ENCODE measurements at places on chromosomes 2 and 18. TPM values are rescaled to one million over a fixed set of nuclear protein-coding genes. Genes with fewer than 3 reads are reported as not detected.

DNA sequence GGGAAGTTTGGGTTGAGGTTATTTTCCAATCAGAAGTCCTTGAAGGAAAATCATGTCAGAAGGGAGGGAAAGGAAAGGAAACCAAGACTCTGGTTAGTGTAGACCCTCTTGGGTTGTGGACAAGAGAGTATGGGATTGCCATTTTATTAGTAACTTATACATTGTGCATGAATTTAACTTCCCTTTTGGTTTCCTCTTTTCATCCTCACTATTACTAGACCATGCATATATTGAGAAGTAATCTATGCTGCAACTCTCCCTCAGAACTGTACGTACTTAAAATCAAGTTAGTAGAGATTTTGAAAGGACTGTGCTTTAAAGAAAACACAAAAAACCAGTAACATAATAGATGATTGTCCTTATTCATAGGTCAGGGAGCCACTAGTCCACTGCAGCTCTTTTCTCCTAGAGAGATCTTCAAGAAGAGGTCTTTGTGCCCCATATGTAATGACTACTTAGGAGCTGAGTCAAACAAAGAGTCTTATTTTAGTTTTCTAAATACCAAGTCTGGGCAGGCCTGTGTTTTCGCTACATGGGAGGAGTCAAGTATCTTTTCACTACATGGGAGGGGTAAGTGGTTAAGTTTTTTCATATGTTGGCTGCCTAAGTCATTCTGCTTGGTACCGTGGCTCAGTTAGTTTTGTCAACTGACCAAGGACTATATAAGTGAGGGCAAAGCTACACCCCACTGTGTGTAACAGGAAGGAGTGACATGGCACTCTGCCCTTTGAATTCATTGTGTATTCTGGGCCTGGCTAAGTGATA lies 25.2 kb upstream of the FAM117B start:
- no peak overlapping the region for H3K27ac ChIP-seq
- no peaks in the 10 kb centered on the region for H3K36me3 ChIP-seq
- H3K4me1 ChIP-seq: no peaks in the 10 kb centered on the region
- H3K27me3 ChIP-seq: peaks cover 5% of the 10 kb centered on the region
- no peak for DNase-seq

DNA sequence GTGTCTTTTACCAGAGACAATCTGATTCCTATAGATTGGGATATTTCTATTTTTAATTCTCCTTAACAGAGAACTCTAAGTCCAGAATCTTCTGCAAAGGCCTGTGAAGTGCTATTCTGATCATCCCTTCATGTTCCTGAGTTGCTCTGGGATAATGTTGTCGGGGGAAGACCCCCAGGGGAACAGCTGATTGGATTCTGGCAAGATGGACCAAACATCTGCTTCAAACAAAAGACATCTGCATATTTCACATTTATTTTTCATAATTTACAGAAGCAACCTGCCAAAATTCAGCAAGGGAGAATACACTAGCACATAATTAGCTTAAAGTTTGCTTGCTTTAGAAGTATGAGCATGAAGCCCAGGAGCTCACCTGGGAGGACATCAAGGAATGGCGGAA lies 116.0 kb upstream of the ETAA1 start:
- no peaks in the 10 kb centered on the region for H3K4me1 ChIP-seq
- no peaks in the 10 kb centered on the region for H3K36me3 ChIP-seq
- H3K27ac ChIP-seq: no peak overlapping the region
- no peak for DNase-seq
- no peaks in the 10 kb centered on the region for H3K27me3 ChIP-seq

DNA sequence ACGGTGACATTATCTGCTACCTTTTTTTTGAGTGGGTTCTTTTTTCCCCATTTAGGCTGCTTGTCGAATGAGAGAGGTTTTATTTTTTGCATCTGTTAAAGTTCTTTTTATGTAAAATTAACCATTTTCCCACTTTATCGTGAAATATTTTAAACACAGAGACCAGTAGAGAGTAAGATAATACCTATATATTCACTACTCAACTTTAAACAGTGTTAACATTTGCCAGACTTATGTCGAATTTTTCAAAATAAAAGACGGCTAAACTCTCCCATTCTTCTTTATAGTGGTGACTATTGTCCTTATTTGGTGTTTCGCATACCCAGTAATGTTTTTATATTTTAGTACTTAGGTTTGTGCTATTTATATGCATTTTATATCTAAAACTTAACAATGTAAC lies 743 bp upstream of the PUS10 start:
- DNase-seq: no peak
- no peaks in the 10 kb centered on the region for H3K27me3 ChIP-seq
- H3K27ac ChIP-seq: peak overlapping the region; percentile 94
- H3K4me3 ChIP-seq: peak overlapping the region; percentile 94
- peaks cover 22% of the 10 kb centered on the region for H3K4me1 ChIP-seq
- H3K36me3 ChIP-seq: peaks cover 8% of the 10 kb centered on the region

GRCh38 chr2:11995456-11995855 lies 249.0 kb downstream of the LPIN1 start:
- DNase-seq: no peak
- H3K4me3 ChIP-seq: no peak overlapping the region
- no peaks in the 10 kb centered on the region for H3K36me3 ChIP-seq
- no peaks in the 10 kb centered on the region for H3K4me1 ChIP-seq

DNA sequence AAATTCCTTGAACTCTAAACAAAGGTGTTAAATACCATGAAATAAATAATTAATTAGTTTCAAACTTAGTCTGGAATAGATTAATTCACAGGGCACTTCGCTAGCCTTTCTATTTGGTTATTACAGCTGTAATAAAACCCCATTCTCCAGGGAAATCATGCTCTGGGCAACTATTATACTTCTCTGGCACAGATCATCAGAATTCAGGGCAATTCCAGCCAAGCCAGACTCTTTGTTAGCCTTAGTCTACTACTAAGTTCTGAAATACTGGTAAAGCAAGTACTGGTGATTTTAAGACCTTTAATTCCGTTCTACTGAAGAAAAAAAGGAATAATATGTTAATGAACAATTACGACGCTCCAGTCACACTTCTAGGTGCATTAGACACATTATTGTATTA lies 123.4 kb upstream of the PDE1A start:
- no peaks in the 10 kb centered on the region for H3K27me3 ChIP-seq
- no peak overlapping the region for H3K4me3 ChIP-seq
- no peaks in the 10 kb centered on the region for H3K36me3 ChIP-seq
- H3K4me1 ChIP-seq: no peaks in the 10 kb centered on the region

DNA sequence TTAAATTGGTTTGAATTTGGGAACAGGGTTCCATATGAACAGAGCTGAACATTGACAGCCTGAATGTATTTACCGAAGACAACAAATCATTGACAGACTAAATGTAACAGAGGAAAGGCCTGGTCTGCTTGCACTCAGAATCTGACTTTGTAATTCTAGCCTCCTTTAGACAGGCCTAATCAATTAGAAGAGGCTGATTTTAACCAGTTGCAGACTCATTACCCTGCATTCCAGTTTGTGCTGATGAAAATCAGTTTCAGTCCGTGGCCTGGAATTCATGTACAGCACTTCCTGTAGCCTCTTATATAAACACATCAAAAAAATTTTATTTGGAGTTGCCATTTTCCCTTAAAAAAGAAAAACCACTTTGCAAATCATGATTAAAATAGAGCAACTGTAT lies 93.1 kb upstream of the ZFP36L2 start:
- H3K36me3 ChIP-seq: peaks cover 10% of the 10 kb centered on the region
- no peak for DNase-seq
- peaks cover under 1% of the 10 kb centered on the region for H3K4me1 ChIP-seq
- H3K27ac ChIP-seq: no peak overlapping the region
- H3K27me3 ChIP-seq: no peaks in the 10 kb centered on the region

- no peak for DNase-seq
- H3K36me3 ChIP-seq: peaks cover 4% of the 10 kb centered on the region
- H3K4me3 ChIP-seq: peak overlapping the region; percentile 67
- no peaks in the 10 kb centered on the region for H3K27me3 ChIP-seq
Observed at GRCh38 chr2:232573771-232574435, 23.4 kb downstream of the EIF4E2 start.

DNA sequence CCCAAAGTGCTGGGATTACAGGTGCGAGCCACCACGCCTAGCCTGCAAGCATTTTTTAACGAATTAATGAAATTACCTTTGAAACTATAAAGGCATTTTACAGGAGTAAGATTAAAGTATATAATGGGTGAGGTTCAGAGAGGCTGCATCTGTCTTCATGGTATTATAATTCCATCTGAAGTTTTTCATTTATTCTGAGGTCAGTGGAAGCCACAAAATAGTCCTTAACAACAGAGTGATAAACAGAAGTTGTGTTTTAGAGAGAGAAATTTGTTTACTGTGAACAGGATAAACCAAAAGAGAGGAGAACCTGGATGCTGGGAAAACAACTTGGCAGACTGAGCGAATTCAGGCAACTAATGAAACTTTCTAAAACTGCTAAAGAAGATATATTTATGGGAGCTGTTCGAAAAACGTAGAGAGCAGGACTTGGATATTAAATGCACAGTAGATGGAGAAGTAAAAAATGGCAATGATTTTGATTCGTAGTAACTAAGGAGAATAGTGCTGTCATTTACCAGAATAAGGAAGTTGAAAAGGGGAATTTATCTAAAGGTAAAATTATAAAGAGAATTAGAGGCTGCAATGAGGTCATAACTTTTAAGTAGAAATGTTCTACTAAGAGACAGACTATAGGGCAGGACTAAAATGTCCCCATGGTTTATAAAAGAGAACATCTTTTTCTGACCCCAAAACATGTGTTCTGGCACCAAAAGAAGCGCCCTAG lies 37.9 kb upstream of the ITGA4 start:
- DNase-seq: no peak
- H3K4me3 ChIP-seq: no peak overlapping the region
- no peak overlapping the region for H3K27ac ChIP-seq
- H3K36me3 ChIP-seq: no peaks in the 10 kb centered on the region

The TMEFF2 gene
- not detected for polyA plus RNA-seq

Measured in psoas muscle (tissue), 8 donors.